ENCODE measurements at places on chromosomes 6 and 20. TPM values are rescaled to one million over a fixed set of nuclear protein-coding genes. Genes with fewer than 3 reads are reported as not detected.

GRCh38 chr6:128412680-128413079, 107.7 kb downstream of the PTPRK start:
- no peaks in the 10 kb centered on the region for H3K27me3 ChIP-seq
- H3K4me3 ChIP-seq, result no peak overlapping the region
- no peaks in the 10 kb centered on the region for H3K36me3 ChIP-seq

DNA sequence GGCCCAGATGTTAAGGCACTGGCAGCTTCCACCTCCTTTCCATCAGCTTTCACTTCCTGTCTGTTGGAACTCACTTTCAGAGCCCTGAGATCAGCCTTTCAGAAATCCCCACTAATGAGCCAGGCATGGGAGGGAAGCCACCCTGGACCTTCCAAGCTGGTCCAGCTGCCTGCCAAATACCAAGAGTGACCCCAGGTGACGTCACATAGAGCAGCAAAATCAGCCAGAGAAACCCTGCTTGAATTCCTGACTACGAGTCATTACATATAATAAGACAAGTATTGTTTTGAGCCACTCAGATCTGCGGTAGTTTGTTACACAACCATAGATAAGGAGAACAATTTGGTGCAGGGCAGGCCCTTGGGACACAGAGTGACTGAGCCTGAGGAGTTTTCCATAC, 556.0 kb upstream of the JAG1 start:
- no peaks in the 10 kb centered on the region for H3K36me3 ChIP-seq
- no peak for DNase-seq

- H3K4me3 ChIP-seq, result no peak overlapping the region
- H3K27ac ChIP-seq, result no peak overlapping the region
- H3K36me3 ChIP-seq, result peaks cover 6% of the 10 kb centered on the region
- H3K27me3 ChIP-seq, result no peaks in the 10 kb centered on the region
- no peaks in the 10 kb centered on the region for H3K4me1 ChIP-seq
Observed at GRCh38 chr20:17638835-17639407, 43.1 kb downstream of the RRBP1 start.

CST1 gene
- total RNA-seq, result not detected

DNA sequence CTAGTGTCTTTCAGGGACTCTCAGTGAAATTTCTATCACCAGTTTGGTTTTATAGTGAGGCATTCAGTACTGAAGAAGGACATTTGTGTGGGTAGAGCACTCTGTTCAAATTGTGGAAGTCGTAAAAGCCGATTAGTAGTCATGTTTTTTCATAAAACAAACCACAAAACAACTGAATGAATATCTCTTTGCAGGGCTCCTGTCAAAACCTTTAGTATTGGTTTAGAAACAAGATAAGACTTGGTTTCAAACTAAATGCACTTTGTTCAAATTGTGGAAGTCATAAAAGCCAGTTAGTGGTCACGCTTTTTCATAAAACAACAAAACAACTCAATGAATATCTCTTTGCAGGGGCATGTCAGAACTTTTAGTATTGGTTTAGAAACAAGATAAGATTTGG, 23.8 kb downstream of the ADGRF4 start:
- no peak for DNase-seq
- peaks cover 9% of the 10 kb centered on the region for H3K4me1 ChIP-seq
- no peaks in the 10 kb centered on the region for H3K36me3 ChIP-seq
- H3K27ac ChIP-seq, result no peak overlapping the region

DNA sequence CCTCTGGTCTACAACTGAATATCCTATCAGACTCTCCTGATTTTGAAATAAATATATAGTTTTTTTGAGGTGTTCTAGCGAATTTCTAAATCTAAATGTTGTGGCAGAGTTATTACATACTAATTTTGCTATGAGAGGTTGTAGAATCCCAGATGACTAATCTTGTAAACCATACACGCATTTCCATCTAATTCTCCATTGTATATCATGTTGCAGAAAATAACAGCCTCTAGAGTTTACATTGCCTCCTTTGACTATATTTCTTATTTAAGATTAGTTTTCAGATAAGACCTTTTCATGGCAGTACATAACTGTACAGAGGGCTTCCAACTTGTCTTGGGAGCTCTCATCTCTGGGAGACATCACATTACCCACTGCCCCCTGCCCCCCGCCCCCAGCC, 22.9 kb downstream of the PTPN1 start:
- H3K4me1 ChIP-seq, result peaks cover 48% of the 10 kb centered on the region
- H3K27ac ChIP-seq, result no peak overlapping the region
- peaks cover 25% of the 10 kb centered on the region for H3K36me3 ChIP-seq
- no peak for DNase-seq

WRNIP1 gene
- 50.5 TPM for total RNA-seq

CCN6 gene
- total RNA-seq, result not detected

GRCh38 chr20:59772373-59772705, 161.1 kb downstream of the SYCP2 start:
- H3K4me3 ChIP-seq, result no peak overlapping the region
- DNase-seq, result no peak
- H3K4me1 ChIP-seq, result no peaks in the 10 kb centered on the region

DNA sequence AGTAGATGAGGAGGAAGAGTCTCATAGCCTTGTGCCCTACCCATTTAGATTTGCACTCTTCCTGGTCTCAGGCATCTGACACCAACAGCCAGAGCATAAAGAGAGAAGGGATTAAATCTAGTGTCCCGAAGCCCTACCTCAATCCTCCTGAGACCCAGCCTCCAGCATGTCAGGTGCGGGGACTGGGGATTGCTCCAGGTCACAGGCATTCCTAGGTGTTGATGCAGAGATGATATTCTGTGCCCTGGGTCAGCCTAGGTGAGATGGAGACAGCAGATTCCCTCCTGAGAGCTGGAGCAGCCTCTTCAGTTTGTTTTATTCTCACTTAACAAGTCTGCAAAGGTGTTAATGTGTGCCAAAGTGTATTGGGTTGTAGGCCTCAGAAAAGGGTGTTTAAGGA, 89.8 kb downstream of the ANKRD6 start:
- DNase-seq, result no peak
- H3K27ac ChIP-seq, result no peak overlapping the region
- H3K4me1 ChIP-seq, result peaks cover 2% of the 10 kb centered on the region

SLC22A16 gene
- total RNA-seq, result not detected

CTAGE9 gene
- total RNA-seq, result not detected

- no peak overlapping the region for H3K27ac ChIP-seq
- no peaks in the 10 kb centered on the region for H3K27me3 ChIP-seq
- no peak for DNase-seq
- no peak overlapping the region for H3K4me3 ChIP-seq
- no peaks in the 10 kb centered on the region for H3K36me3 ChIP-seq
- H3K4me1 ChIP-seq, result peaks cover 1% of the 10 kb centered on the region
Observed at GRCh38 chr6:22332711-22333110, 35.9 kb upstream of the PRL start.

GRCh38 chr6:12474167-12475140, 184.3 kb downstream of the EDN1 start:
- no peak for DNase-seq
- peaks cover 2% of the 10 kb centered on the region for H3K27me3 ChIP-seq
- H3K4me1 ChIP-seq, result no peaks in the 10 kb centered on the region

GRCh38 chr20:1815502-1816085, 79.6 kb upstream of the SIRPA start:
- H3K4me1 ChIP-seq, result peaks cover 10% of the 10 kb centered on the region
- H3K27ac ChIP-seq, result no peak overlapping the region

DNA sequence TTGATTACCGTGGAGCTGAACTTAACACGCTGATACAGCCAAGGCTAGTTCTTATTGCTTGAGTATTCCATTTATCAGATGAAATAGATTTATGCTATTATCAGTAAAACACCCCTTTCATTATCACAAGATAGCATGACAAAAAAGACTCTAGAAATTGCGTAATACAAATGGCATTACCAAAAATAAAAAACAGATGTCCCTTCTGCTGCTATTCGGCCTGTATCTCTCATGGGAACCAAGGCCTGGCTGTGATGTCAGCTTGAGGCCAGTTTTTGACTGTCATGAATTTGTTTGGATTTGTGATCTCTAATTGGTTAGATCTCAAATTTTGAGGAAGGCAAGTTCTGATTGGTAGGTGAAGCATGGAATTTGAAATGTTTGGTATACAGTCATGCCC, 25.2 kb downstream of the MEI4 start:
- H3K4me3 ChIP-seq, result no peak overlapping the region
- no peaks in the 10 kb centered on the region for H3K27me3 ChIP-seq
- H3K36me3 ChIP-seq, result no peaks in the 10 kb centered on the region
- H3K27ac ChIP-seq, result no peak overlapping the region

DNA sequence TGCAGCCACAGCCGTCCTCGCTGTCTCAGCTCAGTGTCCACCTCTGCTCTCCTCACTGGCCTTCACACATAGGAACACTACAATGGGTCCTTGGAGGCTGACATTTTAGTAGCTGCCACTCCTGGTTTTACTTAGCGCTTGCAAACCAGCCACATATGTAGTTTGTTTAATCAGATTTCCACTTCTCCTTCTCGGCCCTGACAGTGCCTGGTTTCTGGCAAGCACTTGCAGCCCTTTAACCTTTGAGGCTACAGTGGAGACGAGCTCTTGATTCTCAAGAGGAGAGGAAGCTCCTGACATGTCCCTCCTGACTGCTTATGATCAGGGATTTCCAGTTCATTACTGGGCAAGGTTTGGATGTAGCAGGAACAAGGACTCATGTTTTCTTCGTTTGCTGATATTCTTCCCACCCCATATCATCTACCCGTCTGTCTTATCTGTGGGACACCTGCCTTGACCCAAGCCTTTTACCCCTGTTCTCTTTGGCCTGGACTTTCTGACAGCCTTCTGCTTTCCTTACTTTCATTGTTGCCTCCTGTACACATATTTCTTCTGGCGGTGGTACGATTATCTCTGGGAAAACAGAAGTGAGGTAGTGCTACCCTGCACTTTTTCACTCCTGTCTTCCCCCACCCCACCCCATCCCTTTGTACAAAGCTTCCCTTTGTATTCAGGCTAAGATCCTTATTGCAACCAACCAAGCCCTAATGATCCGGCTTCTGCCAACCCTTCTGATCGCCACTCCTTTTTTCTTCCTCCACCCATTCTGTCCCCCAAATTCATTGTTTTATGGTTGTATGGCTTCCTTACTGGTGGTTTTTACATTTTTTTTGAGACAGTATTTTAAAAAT, 31.2 kb downstream of the CEP43 start:
- H3K4me1 ChIP-seq, result no peaks in the 10 kb centered on the region
- H3K36me3 ChIP-seq, result peaks cover 47% of the 10 kb centered on the region
- DNase-seq, result no peak
- H3K4me3 ChIP-seq, result no peak overlapping the region
- no peaks in the 10 kb centered on the region for H3K27me3 ChIP-seq
- no peak overlapping the region for H3K27ac ChIP-seq

- H3K27ac ChIP-seq, result no peak overlapping the region
- no peak for DNase-seq
- H3K4me3 ChIP-seq, result no peak overlapping the region
- peaks cover 4% of the 10 kb centered on the region for H3K27me3 ChIP-seq
- H3K4me1 ChIP-seq, result peaks cover 5% of the 10 kb centered on the region
- H3K36me3 ChIP-seq, result no peaks in the 10 kb centered on the region
Observed at GRCh38 chr6:12243169-12243568, 47.0 kb upstream of the EDN1 start.

GRCh38 chr6:146598772-146599405, at the start of gene ADGB:
TSS of gene ADGB (plus strand) at chr6:146598972. CDS start at chr6:146599041, 69 bp downstream.
- peak within 1 kb of the TSS; percentile 34 for H3K4me3 ChIP-seq
- peaks cover 3% of the 10 kb centered on the region for H3K4me1 ChIP-seq
- no peak for DNase-seq
- H3K27me3 ChIP-seq, result peaks cover 16% of the 10 kb centered on the region
- H3K27ac ChIP-seq, result no peak within 1 kb of the TSS

GRCh38 chr6:3609388-3609787, 142.1 kb downstream of the PXDC1 start:
- no peak overlapping the region for H3K27ac ChIP-seq
- no peaks in the 10 kb centered on the region for H3K4me1 ChIP-seq
- no peaks in the 10 kb centered on the region for H3K36me3 ChIP-seq
- peaks cover 3% of the 10 kb centered on the region for H3K27me3 ChIP-seq

DNA sequence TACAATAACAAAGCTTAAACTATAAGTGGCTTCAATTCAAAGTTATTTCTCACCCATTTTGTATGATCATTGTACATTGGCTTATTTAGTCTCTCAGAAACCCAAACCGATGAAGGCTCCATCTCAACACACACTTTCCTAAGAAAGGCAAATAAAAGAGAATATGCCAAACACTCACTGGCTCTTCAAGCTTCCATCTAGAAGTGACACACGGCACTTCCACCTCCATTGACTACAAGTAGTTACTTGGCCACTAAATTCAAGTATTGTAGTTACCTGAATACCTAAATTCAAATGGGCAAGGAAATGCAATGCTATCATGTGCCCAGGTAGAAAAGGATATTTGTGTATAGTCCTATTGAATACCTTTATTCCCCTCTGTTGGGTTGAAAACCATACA, 170.6 kb downstream of the OGFRL1 start:
- no peaks in the 10 kb centered on the region for H3K27me3 ChIP-seq
- no peak overlapping the region for H3K27ac ChIP-seq
- no peak for DNase-seq
- H3K4me3 ChIP-seq, result no peak overlapping the region
- H3K4me1 ChIP-seq, result no peaks in the 10 kb centered on the region

NRSN1 gene
- total RNA-seq, result not detected

DNA sequence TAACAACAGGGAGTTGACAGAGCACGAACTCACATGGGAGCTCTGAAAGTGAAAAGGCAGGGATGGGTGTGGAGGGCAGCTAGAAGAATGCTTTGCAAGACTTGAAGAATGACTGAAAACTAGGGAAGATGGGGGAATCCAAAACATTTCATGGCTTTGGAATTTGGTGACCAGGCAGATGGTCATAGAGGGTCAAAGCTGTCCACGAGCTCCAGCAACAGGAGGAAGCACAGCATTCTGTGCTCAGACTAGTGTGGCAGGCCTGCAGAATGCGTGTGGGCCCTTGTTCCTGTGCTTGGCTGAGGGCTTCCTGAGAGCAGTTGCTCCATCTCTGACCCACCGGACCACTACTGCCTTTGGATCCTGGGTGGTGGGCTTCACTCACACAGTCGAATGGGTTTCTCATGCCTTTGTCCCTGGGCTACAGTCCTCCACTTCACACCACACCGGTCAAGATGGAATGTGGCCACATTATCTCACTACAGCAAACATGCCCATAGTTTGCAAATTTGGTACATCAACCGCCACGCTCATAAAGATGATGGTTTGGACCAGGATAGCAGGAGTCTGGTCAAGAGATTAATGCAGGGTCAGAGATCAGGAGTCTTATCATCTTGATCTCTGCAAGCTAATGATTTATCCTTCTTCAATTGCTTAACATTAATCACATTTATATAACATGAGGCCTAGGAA, 100.7 kb downstream of the SGK1 start:
- DNase-seq, result no peak
- peaks cover 3% of the 10 kb centered on the region for H3K4me1 ChIP-seq
- no peak overlapping the region for H3K4me3 ChIP-seq
- H3K36me3 ChIP-seq, result no peaks in the 10 kb centered on the region
- H3K27ac ChIP-seq, result peak overlapping the region; percentile 27

- H3K27ac ChIP-seq, result no peak overlapping the region
- H3K4me1 ChIP-seq, result no peaks in the 10 kb centered on the region
- no peak overlapping the region for H3K4me3 ChIP-seq
- DNase-seq, result no peak
Observed at GRCh38 chr6:126812010-126812409, 306.5 kb upstream of the RSPO3 start.

GRCh38 chr6:163337958-163338357, 76.6 kb upstream of the QKI start:
- no peaks in the 10 kb centered on the region for H3K4me1 ChIP-seq
- no peak overlapping the region for H3K4me3 ChIP-seq
- H3K36me3 ChIP-seq, result no peaks in the 10 kb centered on the region

GMPR gene
- total RNA-seq, result 2.6 TPM

- peaks cover 34% of the 10 kb centered on the region for H3K36me3 ChIP-seq
- peak overlapping the region; percentile 99 for H3K27ac ChIP-seq
- DNase-seq, result no peak
- peak overlapping the region; percentile 87 for H3K4me3 ChIP-seq
Observed at GRCh38 chr6:17705428-17705777, 1.3 kb downstream of the NUP153 start.

MLN gene
- not detected for total RNA-seq

Data from activated CD4-positive, alpha-beta T cell treated with anti-CD3 and anti-CD28 coated beads, Interleukin-2, amount 10 ng/mL, durations not matched to agents 7 days and 5 days (primary cell).